ENCODE measurements at places on chromosomes 16 and 17. TPM values are rescaled to one million over a fixed set of nuclear protein-coding genes. Genes with fewer than 3 reads are reported as not detected.

- no peak for DNase-seq
- H3K4me3 ChIP-seq = no peak overlapping the region
- no peaks in the 10 kb centered on the region for H3K36me3 ChIP-seq
- no peaks in the 10 kb centered on the region for H3K4me1 ChIP-seq
- no peak overlapping the region for H3K27ac ChIP-seq
Measured at GRCh38 chr16:46591257-46591656, 29.9 kb downstream of the SHCBP1 start.

DNA sequence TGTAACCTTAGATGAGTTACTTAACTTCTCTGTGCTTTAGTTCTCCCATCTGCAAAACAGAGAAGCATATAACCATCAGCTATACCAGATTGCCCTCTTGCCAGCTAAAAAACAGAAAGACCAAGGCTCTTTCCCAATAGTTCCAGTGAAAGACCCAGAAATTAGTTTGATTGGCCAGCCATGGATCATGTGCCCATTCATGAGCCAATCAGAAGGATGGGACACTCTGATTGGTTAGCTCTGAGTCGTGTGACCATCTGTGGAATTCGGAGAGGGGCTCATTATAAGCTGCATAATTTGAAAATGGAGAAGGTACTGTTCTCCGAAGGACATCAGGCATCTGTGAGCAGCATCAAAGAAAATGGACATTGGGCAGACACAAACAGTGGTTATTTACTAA, 155.2 kb downstream of the ABCC12 start:
- H3K27ac ChIP-seq = no peak overlapping the region
- no peak for DNase-seq
- H3K27me3 ChIP-seq = no peaks in the 10 kb centered on the region

- H3K27ac ChIP-seq = peak overlapping the region; percentile 3
- H3K36me3 ChIP-seq = no peaks in the 10 kb centered on the region
- peaks cover 12% of the 10 kb centered on the region for H3K27me3 ChIP-seq
- DNase-seq = no peak
Measured at GRCh38 chr16:1858189-1858865, 13.6 kb downstream of the MEIOB start.

DNA sequence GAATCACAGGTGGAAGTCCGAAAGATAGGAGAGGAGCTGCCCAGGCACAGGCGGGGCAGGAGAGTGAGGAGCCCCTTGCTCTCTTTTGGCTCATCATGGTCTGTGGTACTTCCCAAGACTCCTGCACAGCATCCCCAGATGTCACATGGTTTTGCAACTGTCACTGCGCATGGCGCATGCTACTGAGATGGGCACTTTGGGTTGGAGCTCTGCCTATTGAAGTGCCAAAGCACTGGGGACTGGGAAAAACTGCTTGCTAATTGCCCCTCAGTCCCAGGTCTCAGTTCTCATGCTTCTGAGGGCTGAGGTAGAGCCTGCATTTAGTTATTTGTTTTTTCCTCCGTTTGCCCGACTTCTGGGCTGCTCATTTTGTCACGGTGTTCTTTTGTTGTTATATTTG, 156.8 kb upstream of the CDH13 start:
- peaks cover 6% of the 10 kb centered on the region for H3K4me1 ChIP-seq
- no peak overlapping the region for H3K27ac ChIP-seq
- no peak overlapping the region for H3K4me3 ChIP-seq
- no peak for DNase-seq
- H3K36me3 ChIP-seq = no peaks in the 10 kb centered on the region

GRCh38 chr16:4679850-4680636, 13.3 kb upstream of the NUDT16L1 start:
- DNase-seq = no peak
- H3K27ac ChIP-seq = peak overlapping the region; percentile 75
- H3K36me3 ChIP-seq = peaks cover 83% of the 10 kb centered on the region
- peaks cover 43% of the 10 kb centered on the region for H3K4me1 ChIP-seq

DNA sequence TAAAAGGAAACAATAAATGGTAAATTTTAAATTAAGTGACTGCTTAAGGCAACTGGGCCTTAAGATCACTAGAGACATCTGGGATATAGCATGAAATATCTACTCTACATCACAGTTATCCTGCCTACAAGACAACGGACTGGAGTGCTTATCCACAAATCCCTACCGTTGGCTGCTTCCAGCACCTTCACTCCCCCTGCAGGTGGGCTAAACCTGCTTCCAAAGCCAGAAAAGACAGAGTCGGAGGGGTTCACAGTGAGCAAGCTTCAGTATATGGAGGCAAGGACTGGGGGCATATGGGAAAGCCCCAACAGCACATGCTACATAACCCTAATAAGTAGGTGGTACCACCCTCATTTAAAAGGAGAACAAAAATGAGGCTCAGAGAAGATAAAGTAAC, 45.3 kb downstream of the GRIN2A start:
- no peaks in the 10 kb centered on the region for H3K27me3 ChIP-seq
- H3K4me3 ChIP-seq = no peak overlapping the region
- DNase-seq = no peak
- no peak overlapping the region for H3K27ac ChIP-seq

GRCh38 chr17:76873856-76874255, 5.7 kb downstream of the MGAT5B start:
- DNase-seq = no peak
- no peaks in the 10 kb centered on the region for H3K36me3 ChIP-seq
- no peak overlapping the region for H3K27ac ChIP-seq
- H3K27me3 ChIP-seq = peaks cover 36% of the 10 kb centered on the region

DNA sequence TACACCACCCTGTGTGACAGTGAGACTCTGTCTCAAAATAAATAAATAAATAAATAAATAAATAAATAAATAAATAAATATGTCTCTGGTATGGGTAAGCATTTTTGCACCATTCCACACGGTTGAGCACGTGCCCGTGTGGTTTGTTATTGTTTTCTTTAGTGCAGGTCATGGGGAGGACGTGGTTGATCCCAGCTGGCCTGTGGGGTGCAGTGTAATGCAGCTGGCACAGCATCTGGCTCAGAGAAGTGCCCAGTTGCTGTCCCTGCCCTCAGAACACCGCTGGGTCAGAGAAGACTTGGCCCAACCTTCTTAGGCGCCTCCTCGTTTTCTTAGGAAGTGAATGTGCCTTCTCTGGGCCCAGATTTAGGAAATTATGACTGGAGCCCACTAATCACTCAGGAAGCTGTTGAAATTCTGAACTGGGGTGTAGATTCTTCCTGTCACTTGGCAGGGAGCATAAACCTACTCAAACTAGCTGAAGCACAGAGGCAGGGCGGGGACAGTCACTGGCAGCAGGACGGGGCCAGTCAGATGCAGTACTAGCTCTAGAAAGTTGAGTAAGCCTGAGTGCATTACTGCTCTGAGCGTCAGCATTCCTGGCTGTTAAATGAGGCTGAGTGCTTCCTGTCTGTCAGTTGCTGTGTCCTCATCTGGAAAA, 85.9 kb downstream of the SNX29 start:
- H3K36me3 ChIP-seq = no peaks in the 10 kb centered on the region
- no peaks in the 10 kb centered on the region for H3K4me1 ChIP-seq
- no peak overlapping the region for H3K27ac ChIP-seq
- no peak overlapping the region for H3K4me3 ChIP-seq

DNA sequence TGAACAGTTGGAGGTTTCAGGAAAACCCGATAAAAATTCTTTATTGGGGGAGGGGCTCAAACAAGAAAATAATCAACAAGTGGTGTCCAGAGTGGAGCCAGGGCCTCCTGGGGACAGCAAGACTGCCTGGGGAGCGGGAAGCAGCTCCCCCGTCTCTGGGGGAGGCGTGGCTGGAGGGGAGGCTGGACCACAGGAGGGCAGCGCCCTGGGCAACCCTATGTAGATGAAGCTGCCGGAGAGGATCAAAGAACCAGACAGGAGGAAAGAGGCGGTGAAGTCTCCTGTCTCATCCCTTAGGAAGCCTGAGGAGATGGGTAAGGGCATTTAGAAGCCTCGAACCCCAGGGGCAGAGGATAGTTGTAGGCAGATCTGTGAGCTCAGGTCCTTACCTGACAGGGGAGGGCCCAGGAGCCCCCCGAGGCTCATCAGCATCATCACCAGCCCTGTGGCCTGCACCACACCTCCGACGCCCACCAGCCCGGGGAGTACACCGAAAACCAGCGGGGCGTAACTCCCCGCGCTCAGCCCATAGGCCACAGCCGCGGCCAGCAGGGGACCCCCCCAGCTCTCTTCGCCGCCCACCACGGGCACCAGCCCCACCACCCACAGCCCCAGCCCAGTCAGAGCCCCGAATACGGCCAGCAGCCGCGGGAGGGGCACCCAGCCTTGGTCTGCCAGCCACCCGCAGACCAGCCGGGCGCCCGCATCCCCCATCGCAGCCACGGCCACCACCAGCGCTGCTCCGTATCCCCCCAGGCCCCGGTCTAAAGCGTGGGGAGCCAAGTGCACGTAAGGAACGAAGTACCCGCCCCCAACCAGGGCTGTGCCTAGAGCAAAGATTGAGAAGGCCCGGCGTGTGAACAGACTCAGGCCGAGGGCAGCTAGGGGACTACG, 2.0 kb downstream of the SLC16A11 start:
- peaks cover 50% of the 10 kb centered on the region for H3K4me1 ChIP-seq
- no peak overlapping the region for H3K27ac ChIP-seq
- peaks cover 41% of the 10 kb centered on the region for H3K27me3 ChIP-seq
- no peak for DNase-seq
- no peak overlapping the region for H3K4me3 ChIP-seq
- no peaks in the 10 kb centered on the region for H3K36me3 ChIP-seq

Gene AIPL1
- polyA plus RNA-seq = not detected

Gene SBK1
- 3.2 TPM for polyA plus RNA-seq

Gene JPH3
- polyA plus RNA-seq = 2.2 TPM

Gene HAP1
- 0.39 TPM for polyA plus RNA-seq

Gene TAT
- polyA plus RNA-seq = 0.22 TPM

Gene ZMYND15
- 5.1 TPM for polyA plus RNA-seq

Measured in large intestine (tissue), 12 donors.